Effector CD4-positive, alpha-beta T cell (primary cell): ENCODE measurements at places on chromosomes 6 and 20.

DNA sequence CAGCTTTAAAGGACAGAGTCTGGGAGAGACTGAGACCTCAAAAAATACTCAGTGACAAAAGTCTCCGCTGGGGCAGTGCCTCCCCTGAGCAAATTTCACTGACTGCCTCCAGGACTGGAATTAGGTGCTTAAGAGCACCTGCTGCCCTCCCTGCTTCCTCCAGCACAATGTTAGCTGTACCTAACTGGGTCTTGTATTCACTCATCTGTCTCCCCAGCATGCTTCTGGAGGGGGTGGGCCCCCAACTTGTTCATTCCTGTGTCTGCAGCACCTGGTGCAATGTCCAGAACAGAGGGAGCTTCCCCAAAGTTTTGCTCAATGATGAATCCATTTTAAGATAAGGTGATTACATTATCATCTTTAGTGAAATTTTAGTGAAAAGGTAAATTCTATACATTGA is 650.7 kb downstream of the KIF16B start:
- no peak for DNase-seq

GRCh38 chr6:41455410-41455809 is 90.8 kb upstream of the FOXP4 start:
- DNase-seq: no peak

GRCh38 chr6:144189351-144189750 is 39.0 kb downstream of the STX11 start:
- DNase-seq: no peak

DNA sequence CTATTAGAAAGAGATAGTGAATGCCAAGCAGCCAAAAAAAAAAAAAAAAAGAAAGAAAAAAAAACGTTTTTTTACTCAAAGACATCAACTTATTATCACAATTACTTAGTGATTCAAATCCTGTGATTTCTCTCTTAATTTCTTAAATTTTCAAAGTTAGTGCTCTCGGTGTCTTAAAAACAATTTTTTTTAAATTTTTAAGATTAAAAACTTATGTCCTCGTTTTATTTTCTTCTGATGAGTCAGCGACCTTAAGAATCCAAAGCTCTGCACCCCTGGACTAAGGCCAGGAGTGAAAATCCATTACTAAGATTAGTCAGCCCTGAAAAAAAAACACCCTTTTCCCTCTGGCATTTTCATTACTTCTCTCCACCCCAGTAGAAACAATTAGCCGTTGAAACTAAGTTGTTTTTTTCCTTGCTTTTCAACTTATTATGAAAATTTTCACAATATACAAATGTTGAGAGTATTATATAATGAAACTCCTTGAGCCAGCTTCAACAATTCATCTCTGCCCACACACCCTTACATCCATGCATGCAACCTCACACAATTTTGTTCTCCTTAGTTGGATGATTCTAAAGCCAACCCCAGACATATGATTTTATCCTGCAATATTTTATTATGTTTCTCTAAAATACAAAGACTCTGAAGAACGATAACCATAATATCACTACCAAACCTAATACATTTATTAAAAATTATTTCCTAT is 85.6 kb upstream of the CARMIL1 start:
- DNase-seq: no peak
